Putamen (tissue), 1 donor: ENCODE measurements at places on chromosomes 12 and 14.

GRCh38 chr14:77043984-77044485 lies 15.5 kb upstream of the IRF2BPL start:
- no peak for DNase-seq

GRCh38 chr12:132660052-132660451 lies 27.1 kb downstream of the POLE start:
- no peak for DNase-seq

DNA sequence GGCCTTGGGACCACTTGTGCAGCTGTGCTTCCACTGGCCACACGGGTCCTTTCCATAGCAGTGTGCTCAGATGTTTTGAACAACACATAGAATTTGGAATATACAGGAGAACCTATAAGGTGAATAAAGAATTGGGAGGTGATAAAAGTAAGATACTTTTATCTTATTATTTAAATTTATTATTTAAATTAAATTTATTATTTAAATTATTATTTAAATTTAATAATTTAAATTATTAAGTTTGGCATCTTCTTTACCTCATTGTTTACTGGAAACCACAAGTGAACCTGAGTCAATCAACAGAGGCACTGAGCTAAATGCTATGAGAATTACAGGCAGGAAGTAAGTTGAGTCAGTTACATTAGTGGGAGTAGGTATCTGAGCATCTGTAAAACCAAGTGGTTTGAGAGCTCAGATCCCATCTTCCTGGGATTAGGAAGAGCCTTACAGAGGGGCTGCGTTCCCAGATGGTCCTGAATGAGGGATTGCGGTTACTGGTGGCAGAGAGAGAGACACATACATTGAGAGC lies 103.1 kb downstream of the ESR2 start:
- no peak for DNase-seq

GRCh38 chr12:14774074-14774905 lies 29.0 kb downstream of the WBP11 start:
- DNase-seq, result peak; percentile 94

DNA sequence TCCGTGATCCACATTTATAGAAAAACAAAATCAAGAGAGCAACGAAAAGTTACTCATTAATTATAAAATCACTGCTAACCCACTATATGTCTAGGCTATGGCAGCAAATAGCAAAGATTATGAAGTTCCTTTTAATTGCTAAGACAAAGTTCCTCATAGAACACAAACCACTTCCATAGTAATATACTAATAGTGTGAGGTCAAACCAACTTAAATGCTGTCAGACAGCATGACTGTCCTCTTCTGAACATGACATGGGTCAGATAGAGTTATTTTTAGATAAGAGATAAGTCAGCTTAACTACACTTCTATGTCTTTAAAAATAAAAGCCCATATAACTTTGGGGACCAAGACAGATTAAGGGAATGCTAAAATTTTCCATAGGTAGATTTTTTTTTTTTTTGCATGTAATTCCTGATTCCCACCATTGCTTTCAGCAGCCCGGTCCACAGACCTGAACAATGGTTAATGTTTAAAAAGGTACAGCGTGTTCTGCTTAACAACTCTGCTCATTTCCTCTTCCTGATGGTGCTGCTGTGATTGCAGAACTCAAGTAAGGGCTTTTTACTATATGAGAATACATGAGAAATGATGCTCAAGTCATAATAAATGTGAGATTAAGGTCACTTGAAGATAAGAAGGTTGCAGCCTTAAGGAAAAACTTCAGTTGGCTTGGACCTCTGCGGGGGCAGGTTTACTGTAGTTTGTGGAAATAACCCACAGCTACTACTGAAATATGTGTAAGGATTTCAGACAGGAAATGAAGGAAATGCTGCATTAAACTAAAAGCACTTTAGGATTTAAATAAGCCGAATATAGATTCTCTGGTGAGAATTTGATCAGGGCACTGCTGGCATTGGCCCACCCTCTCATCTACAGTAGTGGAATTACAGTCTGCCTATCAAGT lies 37.7 kb upstream of the DUSP6 start:
- no peak for DNase-seq

DNA sequence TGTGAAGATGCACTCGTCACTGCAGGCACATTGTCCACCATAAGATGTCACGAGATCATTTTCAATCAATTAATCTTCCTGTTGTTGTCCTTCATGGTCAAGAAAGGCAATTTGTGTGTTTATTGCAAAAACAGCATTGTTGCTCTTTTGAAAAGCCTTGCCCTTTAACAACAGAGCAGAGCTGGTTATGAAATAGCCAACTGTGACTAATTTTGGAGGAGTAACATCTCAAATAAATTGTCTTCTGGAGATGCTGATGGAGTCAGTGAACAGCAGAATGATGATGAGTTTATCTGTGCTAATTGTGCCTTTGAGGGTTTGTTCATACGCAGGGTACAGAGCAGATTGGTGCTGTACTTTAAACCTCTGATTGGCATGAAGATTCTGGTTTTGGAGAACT lies 88.3 kb upstream of the E2F7 start:
- no peak for DNase-seq

GRCh38 chr14:53715193-53715721 lies 241.4 kb downstream of the BMP4 start:
- DNase-seq, result peak; percentile 2

DNA sequence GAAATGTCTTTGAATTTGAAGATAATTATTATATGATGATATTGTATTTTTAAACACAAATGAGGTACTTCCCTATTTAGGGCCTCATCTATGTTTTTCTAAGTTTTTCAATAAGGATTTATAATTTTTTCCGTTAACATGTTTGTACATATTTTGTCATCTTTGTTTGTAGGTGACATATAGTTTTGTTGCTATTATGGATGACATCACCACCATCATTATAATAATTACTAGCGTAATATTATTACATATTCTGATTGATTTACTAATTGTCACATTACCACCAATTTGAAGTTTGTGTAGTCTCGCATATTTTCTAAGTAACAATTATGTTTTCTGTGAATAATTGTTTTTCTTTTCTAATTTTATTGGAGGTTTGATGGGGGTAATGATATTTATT lies 147.2 kb upstream of the DAAM1 start:
- no peak for DNase-seq

DNA sequence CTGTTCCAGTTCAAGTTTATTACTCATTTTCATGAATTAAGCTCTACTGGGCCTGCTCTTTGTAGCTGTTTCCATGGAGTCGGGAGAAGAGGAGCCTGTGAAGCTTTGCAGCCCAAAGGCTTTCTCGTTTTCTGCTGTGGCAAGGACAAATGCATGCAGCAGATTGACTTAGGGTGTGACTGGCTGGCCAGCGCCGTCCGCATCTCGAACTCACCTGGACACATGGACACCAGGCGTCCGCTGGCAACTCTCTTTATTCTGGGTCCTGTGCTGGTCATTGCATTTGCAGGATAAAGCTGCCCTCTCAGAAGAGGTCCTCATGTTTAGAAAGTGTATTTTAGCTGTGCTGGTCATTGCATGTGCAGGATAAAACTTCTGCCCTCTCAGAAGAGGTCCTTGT lies 350.4 kb downstream of the TMEM121 start:
- no peak for DNase-seq

DNA sequence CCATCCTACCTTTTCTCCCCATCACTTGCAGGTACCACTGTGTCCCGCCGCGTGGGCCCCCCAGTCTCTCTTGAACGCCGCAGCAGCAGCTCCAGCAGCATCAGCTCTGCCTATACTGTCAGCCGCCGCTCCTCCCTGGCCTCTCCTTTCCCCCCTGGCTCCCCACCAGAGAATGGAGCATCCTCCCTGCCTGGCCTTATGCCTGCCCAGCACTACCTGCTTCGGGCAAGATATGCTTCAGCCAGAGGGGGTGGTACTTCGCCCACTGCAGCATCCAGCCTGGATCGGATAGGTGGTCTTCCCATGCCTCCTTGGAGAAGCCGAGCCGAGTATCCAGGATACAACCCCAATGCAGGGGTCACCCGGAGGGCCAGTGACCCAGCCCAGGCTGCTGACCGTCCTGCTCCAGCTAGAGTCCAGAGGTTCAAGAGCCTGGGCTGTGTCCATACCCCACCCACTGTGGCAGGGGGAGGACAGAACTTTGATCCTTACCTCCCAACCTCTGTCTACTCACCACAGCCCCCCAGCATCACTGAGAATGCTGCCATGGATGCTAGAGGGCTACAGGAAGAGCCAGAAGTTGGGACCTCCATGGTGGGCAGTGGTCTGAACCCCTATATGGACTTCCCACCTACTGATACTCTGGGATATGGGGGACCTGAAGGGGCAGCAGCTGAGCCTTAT lies 9.2 kb downstream of the ARHGAP9 start:
- no peak for DNase-seq

DNA sequence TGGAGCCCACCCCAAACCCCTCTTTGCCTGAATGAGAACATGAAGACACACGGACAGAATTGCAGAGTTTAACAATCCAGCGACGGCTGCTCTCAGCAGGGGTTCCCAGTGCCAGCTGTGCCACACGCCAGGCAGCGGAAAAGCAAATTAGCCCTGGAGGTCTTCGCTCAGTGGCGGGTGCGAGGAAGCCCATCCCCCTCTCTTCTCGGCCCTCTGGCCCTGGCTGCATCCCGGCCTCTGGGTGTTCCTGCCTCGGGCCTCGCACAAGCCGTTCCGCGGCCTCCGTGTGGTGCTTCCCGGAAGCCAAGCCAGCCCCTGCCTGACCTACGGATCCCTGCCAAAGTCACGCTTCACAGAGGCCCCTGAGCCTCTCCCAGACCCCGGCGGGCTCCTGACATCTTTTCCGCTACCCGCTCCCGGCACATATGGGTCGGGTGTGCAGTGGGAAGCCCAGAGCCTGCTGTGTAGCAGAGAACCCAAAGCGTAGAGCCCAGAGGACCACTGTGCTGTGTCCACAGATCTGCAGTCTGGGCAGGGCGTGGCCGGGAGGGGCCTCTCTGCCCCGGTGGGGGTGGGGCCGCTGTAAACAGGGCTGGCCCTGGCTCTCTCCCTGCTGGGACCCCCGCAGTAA lies 70.7 kb upstream of the GALNT9 start:
- no peak for DNase-seq

DNA sequence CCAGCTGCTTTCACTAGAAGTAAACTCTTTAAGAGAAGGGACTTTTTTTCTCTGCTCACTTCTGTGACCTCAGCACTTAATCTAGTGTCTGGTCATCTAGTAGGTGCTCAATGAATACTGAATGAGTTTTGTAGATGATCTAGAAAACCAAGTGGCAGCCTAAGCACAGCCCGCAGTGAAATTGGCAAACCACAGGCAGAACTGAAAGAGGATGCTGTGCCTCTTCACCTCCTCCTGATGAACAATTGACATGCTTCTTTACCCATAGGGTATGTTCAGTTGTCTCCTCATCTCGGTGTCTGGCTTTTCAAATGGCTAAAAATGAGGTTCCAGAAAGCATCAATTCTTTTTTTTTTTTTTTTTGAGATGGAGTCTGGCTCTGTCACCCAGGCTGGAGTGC lies 399.5 kb downstream of the RMST start:
- DNase-seq, result no peak

GRCh38 chr12:90333939-90334338 lies 621.0 kb downstream of the CCER1 start:
- DNase-seq, result no peak

DNA sequence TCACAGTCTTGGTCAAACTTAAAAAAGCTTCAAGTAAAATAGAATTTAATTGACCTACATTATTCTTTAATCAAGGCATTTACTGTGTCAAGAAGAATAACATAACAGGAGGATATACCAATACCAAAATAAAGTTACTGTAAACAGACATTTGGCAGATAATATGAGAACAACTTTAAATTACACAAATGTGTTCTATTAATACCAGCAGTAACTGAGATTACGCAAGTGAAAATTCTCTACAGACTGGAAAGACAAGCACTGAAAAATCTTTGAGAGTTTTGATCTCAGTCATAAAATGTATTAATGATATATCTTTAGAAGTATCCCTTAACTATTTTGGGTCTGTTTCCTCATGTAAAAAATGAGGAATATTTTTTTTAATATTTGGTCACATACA lies 169.2 kb upstream of the SOX5 start:
- DNase-seq, result no peak

DNA sequence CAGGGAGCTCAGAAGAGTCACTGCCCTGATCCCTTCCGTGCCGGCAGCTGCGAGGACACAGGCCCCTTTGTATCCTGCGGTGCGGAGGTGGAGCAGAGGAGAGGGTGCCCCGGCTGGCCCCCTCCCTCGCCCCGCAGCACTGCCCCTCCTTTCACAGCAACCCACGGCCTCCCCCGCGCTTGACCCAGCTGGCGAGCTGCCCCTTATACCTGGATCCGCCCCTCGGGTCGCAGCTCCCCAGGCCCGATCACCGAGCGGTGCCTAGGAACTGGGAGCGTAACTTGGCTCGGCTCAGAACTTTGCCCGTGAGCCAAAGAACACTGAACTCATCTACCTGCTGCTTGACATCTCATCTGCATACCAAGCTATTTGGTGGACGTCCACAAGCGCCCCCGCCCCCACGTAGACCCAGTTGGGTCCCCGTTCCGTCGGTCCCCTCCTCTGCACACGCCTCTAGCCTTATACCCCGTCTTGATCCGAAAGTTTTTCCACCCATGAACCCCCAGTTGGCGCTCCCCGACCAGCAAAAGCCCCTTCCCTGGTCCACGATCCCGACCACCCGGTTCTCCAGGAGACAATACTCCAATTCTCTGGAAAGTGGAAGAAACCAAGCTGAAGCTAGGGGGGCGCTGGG lies 697 bp upstream of the DNAJC14 start:
- DNase-seq, result peak; percentile 73

DNA sequence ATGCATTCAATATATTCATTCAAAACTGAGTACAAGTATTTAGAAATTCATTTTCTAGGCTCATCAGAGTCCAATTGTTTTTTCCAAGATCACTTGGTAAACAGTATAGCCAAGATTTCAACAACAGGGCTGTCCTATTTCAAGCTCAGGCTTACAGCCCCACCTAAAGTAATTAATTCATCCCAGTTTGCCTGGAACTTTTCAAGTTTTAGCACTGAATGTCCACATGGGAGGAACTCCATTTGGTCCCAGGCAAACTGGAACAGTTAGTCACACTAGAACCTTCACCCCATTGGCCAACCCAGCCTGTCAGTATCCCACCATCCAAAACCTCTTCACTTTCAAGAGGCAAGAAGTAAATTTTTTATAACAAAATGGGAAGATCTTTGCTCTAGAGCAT lies 210.9 kb downstream of the DPY19L2 start:
- no peak for DNase-seq

- DNase-seq, result no peak
These were observed 98.5 kb downstream of the SINHCAF start for GRCh38 chr12:31227401-31227981.
